ENCODE measurements at places on chromosomes 6 and 20.

- DNase-seq = no peak
Measured at GRCh38 chr6:81739230-81740195, 13.0 kb downstream of the TENT5A start.

- no peak for DNase-seq
Measured at GRCh38 chr6:149217466-149217888, 100.0 kb upstream of the TAB2 start.

DNA sequence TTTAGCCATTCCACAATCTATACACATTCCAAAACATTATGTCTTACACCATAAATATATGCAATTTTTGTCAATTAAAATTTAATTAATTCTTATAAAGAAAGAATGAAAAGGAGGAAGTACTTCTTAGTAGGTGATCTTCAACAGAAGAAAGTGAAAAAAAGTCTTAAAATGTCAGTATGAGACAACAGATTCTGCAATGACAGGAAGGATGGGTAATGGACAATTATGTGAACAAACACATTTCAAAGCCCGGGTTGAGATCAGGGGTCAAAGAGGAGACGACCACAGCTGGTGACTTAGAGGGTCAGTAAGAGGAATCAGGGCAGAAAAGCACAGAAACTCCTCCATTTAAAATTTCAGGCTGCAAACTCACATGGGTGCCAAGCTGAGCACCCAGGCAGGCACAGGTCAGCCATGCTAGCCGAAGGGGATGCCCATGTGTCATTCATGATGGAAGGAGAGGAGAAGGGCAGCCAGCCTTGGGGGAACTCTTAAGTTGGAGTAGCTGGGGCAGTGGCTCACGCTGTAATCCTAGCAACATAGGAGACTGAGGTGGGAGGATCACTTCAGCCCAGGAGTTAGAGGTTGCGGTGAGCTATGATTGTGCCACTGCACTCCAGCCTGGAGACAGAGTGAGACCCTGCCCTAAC is 11.0 kb downstream of the VSX1 start:
- DNase-seq = no peak

DNA sequence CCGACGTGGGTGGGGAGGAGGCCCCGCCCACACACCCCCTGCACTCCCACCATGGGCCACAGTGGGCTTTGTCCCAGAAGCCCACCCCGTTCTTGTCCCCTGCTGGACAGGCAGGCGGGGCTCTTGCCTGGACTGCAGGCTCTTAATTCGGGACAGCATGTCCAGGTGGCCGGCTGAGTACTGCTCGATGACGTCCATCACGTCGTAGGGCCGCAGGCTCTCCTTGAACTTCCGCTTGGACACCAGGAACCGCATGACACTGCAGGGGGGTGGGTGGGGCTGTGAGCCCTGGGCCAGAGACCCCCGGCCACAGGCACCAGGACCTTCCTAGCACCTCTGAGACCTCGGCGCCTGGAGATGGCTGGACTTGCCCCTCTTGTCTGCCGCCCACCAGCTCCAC is 52.2 kb upstream of the CHRNA4 start:
- DNase-seq = no peak

DNA sequence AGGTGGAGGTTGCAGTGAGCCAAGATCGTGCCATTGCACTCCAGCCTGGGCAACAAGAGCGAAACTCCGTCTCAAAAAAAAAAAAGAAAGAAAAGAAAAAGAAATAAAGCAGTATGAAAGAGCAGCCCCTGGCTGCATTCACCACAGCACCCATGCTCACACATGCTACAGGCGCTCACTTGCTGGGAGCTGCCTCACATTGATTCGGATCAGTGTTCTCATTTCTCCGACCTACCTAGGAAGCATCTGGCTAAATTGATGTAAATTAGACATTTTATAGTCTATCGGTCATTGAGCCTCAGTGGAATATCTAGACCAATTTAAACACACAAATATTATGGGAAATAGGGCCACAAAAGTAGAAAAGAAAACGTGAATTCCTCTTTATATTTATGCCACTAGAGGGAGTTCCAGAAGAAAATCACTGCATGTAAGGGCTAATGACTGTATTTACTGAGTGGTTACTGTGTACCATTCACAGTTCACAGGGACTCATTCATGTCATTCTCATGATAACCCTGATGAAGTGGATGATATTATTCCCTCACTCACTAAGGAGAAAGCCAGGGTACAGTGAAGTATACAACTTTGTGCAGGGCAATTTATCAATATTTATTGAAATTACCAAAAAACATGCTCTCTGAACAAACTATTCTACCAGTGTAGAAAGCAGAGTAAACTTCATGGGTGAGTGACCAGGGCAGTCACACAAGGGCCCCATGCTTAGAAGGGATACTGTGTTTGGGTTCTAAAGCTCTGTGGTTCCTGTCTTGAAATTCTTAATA is 5.3 kb upstream of the MOG start:
- no peak for DNase-seq
